Thymus (tissue), 14 donors: ENCODE measurements at places on chromosomes 1 and 21. TPM values are rescaled to one million over a fixed set of nuclear protein-coding genes. Genes with fewer than 3 reads are reported as not detected.

LDLRAD1 gene
- polyA plus RNA-seq: 0.18 TPM

SPATA17 gene
- 0.46 TPM for polyA plus RNA-seq

AMY2A gene
- polyA plus RNA-seq: 0.34 TPM

HUNK gene
- polyA plus RNA-seq: 0.21 TPM

TRIM67 gene
- 0.05 TPM for polyA plus RNA-seq

GUCA2B gene
- polyA plus RNA-seq: 0.84 TPM

BCAR3 gene
- polyA plus RNA-seq: 10.5 TPM

CD53 gene
- 262 TPM for polyA plus RNA-seq

APOBEC4 gene
- 0.02 TPM for polyA plus RNA-seq

MAST2 gene
- polyA plus RNA-seq: 8.8 TPM

RBM8A gene
- 112 TPM for polyA plus RNA-seq

RIMS3 gene
- polyA plus RNA-seq: 2.1 TPM

PLEKHN1 gene
- polyA plus RNA-seq: 1.7 TPM

TMPRSS15 gene
- polyA plus RNA-seq: 0.02 TPM

PKLR gene
- 0.05 TPM for polyA plus RNA-seq

KIF17 gene
- polyA plus RNA-seq: 1.0 TPM

COL8A2 gene
- polyA plus RNA-seq: 6.7 TPM

ITSN1 gene
- 7.2 TPM for polyA plus RNA-seq

LAX1 gene
- 5.1 TPM for polyA plus RNA-seq

CFAP141 gene
- polyA plus RNA-seq: not detected
